ENCODE measurements at places on chromosomes 12 and 14.

GRCh38 chr12:66066929-66067523 lies 63.5 kb downstream of the LLPH start:
- DNase-seq: no peak

GRCh38 chr14:44204061-44204835 lies 302.8 kb downstream of the FSCB start:
- DNase-seq: no peak

GRCh38 chr12:62194616-62195015 lies 65.6 kb upstream of the USP15 start:
- DNase-seq: no peak

DNA sequence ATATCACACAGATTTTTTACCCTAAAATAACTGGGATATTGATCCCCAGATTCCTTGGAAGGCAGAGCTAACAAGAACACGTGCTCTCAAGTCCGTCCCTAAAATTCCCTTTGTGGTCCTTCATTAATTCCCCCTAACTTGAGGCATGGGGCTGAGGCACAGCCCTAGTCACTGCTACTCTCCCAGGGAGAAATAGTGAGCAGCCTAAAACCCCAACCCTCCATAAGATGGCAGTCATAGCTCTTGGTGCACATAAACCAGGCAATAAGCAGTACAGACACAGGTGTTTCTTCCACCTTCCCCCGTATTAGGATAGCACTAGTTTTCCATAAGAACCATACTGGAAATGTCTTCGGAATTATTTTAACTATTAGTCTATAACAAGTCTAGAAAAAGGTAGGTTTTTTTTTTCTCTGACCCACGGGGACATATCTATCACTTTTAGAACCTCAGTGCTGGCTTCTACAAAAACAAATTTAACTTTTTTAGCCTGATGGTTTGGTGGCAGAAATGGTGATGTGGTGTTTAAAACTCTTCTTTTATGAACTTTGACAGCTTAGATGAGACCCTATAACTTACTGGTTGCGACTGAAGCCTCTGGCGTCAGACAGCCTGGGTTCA lies 3.1 kb upstream of the ARHGEF40 start:
- no peak for DNase-seq

GRCh38 chr12:127118251-127118650 lies 1148.7 kb upstream of the TMEM132C start:
- no peak for DNase-seq

DNA sequence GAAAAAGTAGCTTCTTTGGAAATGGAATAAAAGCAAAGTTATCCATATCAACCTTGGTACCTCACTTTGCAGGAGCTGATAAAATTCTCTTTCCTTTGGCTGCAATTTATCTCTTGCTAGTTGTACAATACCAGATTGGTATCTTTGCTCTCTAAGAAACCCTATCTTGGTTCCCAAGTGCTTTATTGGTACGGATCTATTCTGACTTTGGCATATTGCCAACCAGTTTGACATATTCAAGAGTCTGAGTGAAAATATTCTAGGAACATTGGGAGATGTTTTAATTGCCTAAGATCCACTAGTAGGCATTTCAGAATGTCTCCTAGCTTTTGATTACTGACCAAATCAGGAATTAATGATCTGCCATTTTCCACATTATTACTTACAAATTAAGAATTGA lies 167.2 kb upstream of the ATP2B1 start:
- no peak for DNase-seq

DNA sequence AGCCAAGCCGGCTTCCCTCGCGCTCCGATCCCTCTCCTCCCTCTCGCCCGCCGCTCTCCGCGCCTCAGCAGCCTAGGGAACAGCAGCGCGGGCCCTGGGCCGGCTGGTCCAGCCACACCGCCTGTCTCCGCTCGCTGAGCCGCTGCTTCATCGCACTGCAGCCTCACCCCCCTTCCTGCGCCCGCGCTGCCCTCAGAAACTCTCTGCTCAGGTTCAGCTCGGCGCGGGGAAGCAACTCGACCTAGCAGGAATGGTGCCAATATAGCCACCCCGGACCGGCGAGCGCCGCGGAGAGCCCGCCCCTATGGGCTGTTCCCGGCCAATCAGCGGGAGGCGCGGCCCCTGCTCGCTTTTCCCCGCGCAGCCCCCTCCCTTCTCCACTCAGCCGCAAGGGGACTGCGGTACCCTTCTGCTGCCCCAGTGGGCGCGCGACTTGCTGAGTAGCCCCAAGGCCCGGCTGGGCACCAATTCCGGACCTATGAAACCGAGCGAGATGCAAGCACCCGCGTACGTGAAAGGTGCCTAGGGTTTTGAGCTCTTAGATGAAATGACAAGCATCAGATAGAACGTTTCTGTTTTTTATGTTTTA lies at the start of gene ADAMTS20:
ADAMTS20 (minus strand) TSS at position 233 of the 589 bp plus-strand sequence. CDS start 282 bp downstream, outside the sequence.
- DNase-seq: no peak

DNA sequence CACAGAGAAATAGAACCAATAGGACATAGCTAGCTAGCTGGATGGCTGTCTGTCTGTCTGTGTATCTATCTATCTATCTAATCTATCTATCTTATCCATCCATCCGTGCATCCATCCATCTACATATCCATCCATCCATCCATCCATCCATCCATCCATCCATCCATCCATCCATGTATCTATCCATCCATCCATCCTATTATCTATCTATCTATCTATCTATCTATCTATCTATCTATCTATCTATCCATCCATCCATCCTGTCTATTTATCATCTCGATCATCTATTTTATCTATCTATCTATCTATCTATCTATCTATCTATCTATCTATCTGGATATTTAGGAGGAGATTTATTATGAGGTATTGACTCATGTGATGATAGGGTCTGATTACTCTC lies 84.9 kb downstream of the DNAH10 start:
- DNase-seq: no peak

DNA sequence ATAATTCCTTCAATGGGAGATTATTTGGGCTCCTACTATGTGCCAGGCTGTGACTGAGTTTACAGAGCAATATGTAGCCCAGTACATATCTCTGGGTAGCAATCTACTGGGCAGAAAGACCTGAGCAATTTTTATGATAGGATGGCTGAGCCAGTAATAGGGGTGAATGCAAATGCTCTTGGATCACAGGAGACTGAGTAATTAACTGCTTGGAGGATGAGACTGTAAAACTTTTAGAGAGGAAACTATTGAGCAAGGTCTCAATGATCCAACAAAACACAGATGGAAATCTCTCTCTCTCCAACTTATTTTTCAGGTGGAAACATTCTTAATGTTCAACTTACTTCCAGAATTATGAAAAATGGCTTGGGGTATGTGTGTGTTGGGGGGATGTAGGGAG lies 402.2 kb downstream of the AEBP2 start:
- no peak for DNase-seq

DNA sequence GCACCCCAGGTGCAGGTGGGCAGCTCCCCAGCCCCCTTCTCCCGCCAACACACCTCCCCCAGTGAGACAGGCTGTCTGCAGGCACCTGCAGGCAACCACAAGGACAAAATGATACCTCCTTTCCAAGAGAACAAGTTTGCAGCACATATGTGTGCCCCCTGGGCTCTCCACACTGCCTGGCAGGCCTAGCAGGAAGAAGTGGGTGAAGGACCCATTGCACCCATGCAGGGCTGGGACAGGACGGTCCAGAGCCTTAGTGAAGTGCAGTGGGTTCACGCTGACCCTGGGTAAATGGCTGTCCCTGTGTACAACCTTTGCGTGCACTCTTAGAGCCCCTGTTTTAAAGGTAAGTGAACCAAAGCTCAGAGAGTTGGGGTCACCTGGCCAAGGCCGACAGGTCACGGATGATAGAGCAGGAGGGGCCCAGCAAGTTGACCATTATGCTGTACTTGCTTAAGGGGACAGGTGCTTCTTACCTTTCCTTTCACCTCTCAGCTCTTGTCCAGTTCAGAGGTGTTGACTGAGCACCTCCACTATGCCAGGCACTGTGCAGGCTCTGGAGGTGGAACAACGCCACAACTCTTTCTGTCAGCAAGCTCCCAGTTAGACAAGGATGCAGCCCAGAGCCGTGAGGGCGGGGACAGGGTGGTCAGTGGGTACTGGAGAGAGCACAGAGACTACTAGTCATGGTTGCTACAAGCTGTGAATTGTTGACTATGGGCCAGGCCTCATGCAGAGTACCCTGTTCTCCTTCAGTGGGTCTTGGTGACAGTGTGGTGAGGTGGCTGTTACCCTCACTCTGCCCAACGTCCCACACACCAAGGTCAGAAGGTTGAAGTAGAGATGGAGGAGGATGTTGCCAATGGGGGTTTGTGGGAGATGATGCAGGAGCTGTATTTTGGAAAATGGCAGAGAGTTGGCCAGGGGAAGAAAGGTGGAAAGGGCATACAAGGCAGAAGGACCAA lies 125.9 kb downstream of the PAPOLA start:
- no peak for DNase-seq

DNA sequence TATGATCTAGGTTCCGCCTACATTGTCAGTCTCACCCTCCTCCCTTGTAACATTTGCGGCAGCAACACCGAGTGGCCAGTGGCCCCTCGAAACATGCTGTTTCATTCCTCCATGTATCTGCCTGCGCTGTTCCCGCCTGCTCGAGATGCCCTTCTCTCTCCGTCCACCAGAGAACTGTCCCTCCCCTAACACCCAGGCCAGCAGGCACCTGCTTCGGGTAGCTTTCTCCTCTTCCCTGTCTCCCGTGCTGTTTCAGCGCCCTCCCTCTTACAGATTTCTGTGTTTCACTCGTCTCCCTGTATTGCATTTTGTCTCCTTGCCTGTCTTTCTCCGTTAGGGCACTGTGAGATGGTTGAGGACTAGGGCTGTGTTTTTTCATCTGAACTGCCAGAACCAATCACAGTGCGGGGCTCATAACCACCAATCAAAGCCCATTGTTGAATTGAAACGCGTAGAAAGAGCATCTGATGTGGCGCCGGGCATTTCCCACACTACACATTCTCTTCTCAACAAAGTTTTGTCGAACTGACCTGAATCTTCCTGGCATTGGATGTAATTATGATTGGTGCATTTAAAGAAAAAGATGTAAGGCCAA lies 40.9 kb upstream of the ELK3 start:
- DNase-seq: no peak

GRCh38 chr14:38553586-38553985 lies 297.7 kb upstream of the CLEC14A start:
- DNase-seq: no peak

DNA sequence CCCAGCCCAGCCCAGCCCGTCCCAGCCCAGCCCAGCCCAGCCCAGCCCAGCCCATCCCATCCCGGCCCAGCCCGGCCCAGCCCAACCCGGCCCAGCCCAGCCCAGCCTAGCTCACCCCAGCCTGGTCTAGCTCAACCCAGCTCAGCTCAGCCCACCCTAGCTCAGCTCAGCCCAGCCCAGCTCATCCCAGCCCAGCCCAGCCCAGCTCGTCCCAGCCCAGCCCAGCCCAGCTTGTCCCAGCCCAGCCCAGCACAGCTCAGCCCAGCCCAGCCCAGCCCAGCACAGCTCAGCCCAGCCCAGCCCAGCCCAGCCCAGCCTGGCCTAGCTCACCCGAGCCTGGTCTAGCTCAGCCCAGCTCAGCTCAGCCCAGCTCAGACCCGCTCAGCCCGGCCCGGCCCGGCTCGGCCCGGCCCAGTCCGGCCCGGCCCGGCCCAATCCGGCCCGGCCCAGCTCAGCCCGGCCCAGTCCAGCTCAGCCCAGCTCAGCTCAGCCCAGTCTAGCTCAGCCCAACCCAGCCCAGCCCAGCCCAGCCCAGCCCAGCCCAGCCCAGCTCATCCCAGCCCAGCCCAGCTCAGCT lies 184.7 kb downstream of the TMEM121 start:
- DNase-seq: no peak

GRCh38 chr12:111453071-111453989 lies 47.6 kb downstream of the SH2B3 start:
- no peak for DNase-seq

DNA sequence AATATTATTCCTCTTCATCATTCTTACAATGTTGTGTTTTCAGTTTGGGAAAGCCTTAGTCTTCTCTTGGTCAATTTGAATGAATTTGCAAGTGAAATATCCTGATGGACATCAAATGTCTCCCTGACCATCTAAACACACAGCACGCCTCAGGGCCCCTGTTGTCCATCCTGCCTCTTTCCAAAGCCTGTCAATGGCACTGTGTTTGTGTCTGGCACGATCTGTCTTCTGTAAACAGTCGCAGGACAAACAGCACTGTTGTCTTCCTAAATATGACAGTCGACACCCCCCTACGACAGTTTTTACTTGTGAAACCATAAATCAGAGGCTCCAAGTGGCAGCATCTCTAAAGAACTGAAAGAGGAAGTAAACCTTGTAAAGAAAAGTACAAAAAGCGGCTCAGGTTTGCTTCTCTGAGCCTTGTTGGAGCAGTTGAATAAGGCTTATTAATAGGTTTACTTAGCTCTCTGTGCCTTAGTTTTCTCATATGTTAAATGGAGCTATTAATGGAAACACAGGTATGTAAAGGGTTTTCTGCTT lies 285.8 kb downstream of the NRXN3 start:
- DNase-seq: no peak

DNA sequence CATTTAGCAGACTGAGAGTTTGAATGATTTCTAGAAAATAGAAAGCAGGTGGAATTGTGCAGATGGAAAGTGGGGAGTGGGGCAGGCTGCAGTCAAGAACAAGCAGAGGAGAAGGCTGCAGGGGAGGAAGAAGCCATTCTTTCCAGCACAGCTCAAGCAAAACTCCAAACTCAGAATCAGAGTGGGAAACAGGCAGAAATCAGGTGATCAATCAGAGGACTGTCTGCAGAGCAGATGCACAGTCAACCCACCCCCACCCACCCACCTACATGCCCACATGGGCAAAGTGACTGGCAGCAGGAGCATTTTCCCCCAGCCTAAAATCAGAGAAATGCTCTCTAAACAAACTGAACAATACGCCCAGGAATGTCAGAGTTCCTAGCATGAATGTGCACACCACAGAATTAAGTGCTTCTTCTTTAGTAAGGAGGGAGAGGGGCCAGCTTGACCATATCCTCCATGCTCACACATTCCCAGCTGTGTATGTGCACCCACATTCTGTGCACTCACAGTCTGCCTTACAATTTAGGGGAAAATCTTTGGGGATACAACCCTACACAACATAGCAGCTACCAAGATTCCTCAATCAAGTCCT lies 194.1 kb upstream of the PLEKHA5 start:
- DNase-seq: no peak

GRCh38 chr12:22355011-22355580 lies 20.6 kb upstream of the ST8SIA1 start:
- DNase-seq: no peak

- DNase-seq: no peak
Measured at GRCh38 chr12:12266389-12266872, 413 bp downstream of the LRP6 start.

DNA sequence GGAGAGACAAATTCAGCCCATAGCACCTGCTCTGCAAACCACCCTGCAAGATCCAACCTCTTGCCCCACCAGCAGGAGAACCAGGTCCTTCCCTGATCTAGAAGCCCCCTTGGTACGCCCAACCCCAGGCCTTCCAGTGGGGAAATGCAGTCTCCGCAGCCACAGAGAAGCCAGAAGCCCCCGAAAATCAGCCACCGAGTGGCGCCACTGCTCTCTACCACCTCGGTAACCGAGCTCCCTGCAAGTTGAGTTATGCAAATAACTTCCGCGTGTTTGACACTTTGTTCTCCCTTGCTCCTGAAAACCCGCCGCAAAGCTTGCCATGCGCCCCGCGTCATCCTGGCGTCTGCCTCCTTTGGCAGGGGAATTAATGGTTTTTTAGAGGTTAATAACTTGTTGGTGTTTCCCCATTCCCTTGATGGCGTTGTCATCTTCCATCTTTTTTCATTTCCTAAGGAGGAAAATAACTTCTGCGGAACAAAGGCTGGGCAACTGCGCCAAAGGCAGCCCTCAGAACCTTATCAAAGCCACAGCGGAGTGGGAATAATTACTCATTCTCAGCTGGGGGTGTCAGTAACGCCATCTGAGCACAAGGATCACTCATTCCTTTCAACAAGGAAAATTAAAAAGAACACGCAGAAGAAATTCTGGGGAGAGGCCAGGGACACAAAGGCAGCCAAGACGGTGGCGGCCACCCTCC lies 60.4 kb downstream of the FZD10 start:
- no peak for DNase-seq

GRCh38 chr12:89571491-89572195 lies 45.8 kb upstream of the POC1B start:
- DNase-seq: no peak

Data from CD8-positive, alpha-beta memory T cell (primary cell).